ENCODE measurements at places on chromosomes 3 and 15. TPM values are rescaled to one million over a fixed set of nuclear protein-coding genes. Genes with fewer than 3 reads are reported as not detected.

The SYNPR gene
- total RNA-seq, result not detected

The GALNT15 gene
- 62.2 TPM for total RNA-seq

The HESX1 gene
- total RNA-seq, result 0.62 TPM

The SLC24A5 gene
- total RNA-seq, result not detected

The ST8SIA2 gene
- not detected for total RNA-seq

The TICRR gene
- 0.09 TPM for total RNA-seq

The NOX5 gene
- total RNA-seq, result 0.09 TPM

The ZNF662 gene
- 9.8 TPM for total RNA-seq

The GLDN gene
- total RNA-seq, result 8.1 TPM

The ADAMTS17 gene
- 4.0 TPM for total RNA-seq

Measured in posterior vena cava (tissue), 2 donors.